Progenitor cell of endocrine pancreas (in vitro differentiated cells): ENCODE measurements at places on chromosomes 5 and 9. TPM values are rescaled to one million over a fixed set of nuclear protein-coding genes. Genes with fewer than 3 reads are reported as not detected.

Gene ANKDD1B
- 2.3 and 2.8 TPM in 2 replicates for total RNA-seq

Gene WDR38
- total RNA-seq = not detected in 2 replicates

Gene ELOVL7
- 14.5 and 18.0 TPM in 2 replicates for total RNA-seq

Gene RASEF
- 13.1 and 14.1 TPM in 2 replicates for total RNA-seq

Gene SCGB3A2
- not detected in 2 replicates for total RNA-seq

Gene LCN2
- total RNA-seq = not detected in 2 replicates

Gene CCDC192
- total RNA-seq = 0.60 TPM in 1 of 2 replicates, not detected in the other

Gene CDH12
- 2.8 TPM in 2 replicates for total RNA-seq

Gene PKD2L2
- not detected in 2 replicates for total RNA-seq

Gene SLC6A18
- not detected in 2 replicates for total RNA-seq

Gene CCNO
- total RNA-seq = 0.19 TPM in 1 of 2 replicates, not detected in the other

DNA sequence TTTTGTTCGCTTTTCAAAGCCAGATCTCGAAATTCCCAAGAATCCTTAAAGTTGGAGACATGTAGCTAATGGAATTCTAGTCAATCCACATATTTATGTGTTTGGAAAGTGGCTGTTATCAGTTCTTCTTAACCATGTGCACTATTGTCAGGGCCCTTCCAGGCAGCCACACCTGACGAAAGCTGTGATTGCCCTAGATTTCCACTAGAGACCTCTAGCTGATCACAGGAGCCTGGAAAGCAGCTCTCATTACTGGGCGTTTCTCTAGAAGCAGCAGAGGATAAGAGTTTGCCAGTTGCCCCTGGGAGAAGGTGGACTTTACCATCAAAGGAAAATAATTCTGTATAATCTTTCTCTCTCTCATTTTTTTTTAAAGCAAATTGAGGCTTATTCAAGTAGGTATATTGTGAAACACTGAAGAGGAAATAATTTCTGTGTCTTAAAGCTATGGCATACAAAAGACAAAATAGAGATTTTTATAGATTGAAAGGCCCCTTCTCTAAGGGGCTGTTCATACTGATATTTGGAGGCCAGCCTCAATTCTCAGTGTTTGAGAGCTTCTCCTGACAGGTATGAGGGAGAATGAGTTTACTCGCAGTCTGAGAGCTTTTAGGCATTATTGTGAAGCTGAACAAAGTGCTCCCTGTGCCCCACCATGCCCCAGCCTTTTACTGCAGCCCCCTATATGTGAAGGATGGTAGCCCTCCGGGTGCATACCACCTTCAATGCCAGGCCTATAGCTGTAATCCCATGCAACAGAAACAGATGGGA is 405.4 kb upstream of the ACTBL2 start:
- H3K4me1 ChIP-seq = peaks cover 2% of the 10 kb centered on the region
- H3K27ac ChIP-seq = no peak overlapping the region
- peak; percentile 25 for DNase-seq
- peaks cover 6% of the 10 kb centered on the region for H3K27me3 ChIP-seq
- H3K36me3 ChIP-seq = no peaks in the 10 kb centered on the region

DNA sequence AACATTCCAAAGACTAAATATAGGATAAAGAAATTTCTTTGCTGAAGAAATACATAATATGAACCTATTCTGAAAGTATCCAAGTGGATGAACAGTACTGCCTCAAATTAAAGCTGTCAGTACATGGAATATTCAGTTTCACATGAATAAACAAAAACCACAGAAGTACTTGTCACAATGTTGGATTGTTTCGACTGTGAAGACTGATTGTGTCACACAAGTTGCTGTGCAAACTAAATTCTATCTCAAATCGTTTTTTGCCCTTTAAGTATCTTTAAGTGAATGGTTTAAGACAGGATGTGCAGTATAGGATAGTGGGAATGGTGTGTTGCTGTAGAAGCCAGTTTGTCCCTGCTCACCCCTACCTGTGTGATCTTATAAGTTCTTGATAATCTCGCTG is 137.4 kb upstream of the OTULINL start:
- H3K36me3 ChIP-seq = peaks cover 9% of the 10 kb centered on the region
- DNase-seq = no peak
- H3K27ac ChIP-seq = peak overlapping the region; percentile 5
- no peak overlapping the region for H3K4me3 ChIP-seq
- H3K4me1 ChIP-seq = peaks cover 17% of the 10 kb centered on the region

DNA sequence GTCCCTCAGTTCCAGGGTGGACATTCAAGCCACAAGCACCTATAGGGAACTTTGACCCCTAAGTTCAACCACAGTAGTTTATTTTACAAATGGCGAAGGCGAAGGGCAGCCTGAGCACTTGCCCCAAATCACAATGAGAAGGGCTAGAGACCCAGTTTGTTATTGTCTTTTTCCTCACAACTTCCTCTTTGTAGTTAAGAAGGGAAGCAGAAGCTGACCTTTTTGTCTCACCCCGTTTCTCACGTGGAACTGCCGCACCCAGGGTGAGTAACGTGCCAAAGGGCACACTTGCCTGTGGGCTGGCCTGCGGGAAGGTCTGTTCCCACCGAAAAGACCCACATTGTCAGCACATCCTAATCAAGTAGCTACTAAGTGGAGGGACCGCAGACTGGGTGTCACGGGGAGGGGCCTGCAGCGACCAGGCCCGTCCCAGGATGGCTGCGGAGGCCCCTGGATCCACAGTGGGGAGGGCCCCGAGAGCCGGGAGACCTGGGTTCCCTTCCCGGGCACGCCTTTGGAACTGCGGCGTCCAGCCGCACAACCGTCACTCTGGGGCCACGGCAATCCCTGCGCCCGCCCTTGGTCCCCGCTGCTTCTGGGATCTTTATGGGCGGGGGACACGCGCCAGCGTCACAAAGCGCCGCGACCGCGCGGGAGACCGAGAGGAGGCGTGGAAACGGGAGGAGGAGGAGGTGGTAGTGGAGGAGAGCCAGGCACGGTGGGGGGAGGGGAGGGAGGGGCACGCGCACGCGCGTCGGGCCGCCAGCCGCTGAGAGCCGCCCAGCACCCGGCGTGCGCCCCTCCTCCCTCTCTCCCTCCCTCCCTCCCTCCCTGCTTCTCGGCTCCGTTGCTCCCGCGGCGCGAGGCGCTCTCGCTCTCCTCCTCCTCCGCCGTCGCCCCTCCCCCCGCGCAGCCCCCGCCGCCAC is at the start of gene UBE2R2:
Gene UBE2R2, plus strand, starts transcription at position 834 of the 926 bp plus-strand sequence. CDS start 598 bp downstream, outside the sequence.
- DNase-seq = peak; percentile 78
- peaks cover 26% of the 10 kb centered on the region for H3K4me1 ChIP-seq
- H3K36me3 ChIP-seq = peaks cover 2% of the 10 kb centered on the region
- peak within 1 kb of the TSS; percentile 97 for H3K27ac ChIP-seq
- peak within 1 kb of the TSS; percentile 88 for H3K4me3 ChIP-seq

- no peaks in the 10 kb centered on the region for H3K36me3 ChIP-seq
- H3K4me1 ChIP-seq = peaks cover 4% of the 10 kb centered on the region
- H3K4me3 ChIP-seq = no peak overlapping the region
- no peak for DNase-seq
- peaks cover 42% of the 10 kb centered on the region for H3K27me3 ChIP-seq
Observed at GRCh38 chr5:139391570-139392323, 2.0 kb upstream of the MZB1 start.

DNA sequence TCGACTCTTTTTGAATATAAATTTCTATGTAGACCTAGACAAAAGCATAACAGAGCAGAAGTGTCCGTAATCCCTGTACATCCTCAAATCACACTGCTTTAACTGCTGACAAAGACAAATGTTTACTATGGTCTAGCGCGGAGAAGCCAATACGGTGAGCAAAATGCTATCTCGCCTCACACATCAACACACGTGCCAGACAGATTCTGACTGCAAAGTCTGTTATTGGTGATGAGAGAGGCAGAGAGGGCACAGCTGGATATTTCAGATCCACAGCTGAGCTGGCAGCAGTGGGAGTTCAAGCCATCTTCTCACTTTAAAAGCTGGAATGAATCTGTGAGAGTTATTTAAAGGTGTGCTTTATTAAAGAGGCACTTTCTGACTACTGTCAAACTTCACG is 124.3 kb downstream of the ARL15 start:
- H3K27me3 ChIP-seq = no peaks in the 10 kb centered on the region
- no peak for DNase-seq
- no peaks in the 10 kb centered on the region for H3K36me3 ChIP-seq
- no peak overlapping the region for H3K27ac ChIP-seq
- peaks cover 7% of the 10 kb centered on the region for H3K4me1 ChIP-seq

GRCh38 chr9:118575341-118576070 is 793.7 kb downstream of the BRINP1 start:
- H3K27ac ChIP-seq = no peak overlapping the region
- no peaks in the 10 kb centered on the region for H3K36me3 ChIP-seq
- no peak overlapping the region for H3K4me3 ChIP-seq
- no peak for DNase-seq

DNA sequence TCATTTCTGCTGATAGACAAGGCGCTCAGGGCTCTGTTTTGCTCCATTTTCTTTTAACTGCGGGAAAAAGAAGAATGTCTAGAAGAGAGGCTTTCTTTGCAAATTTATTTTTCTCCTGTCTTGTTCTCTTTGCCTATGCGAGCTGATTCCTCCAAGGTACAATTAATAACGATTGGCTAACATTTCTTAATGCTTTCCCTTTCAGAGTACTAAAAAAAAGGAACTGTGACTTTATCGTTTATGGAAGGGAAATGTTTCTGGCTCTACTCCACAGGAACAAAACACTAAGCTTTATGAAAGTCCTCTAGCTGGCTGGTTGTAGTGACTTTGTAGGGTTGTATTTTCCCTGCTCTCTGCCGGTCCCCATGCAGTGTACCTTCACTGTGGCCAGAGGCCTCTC is 11.7 kb downstream of the NSG2 start:
- peaks cover 8% of the 10 kb centered on the region for H3K4me1 ChIP-seq
- no peaks in the 10 kb centered on the region for H3K36me3 ChIP-seq
- peaks cover 23% of the 10 kb centered on the region for H3K27me3 ChIP-seq

DNA sequence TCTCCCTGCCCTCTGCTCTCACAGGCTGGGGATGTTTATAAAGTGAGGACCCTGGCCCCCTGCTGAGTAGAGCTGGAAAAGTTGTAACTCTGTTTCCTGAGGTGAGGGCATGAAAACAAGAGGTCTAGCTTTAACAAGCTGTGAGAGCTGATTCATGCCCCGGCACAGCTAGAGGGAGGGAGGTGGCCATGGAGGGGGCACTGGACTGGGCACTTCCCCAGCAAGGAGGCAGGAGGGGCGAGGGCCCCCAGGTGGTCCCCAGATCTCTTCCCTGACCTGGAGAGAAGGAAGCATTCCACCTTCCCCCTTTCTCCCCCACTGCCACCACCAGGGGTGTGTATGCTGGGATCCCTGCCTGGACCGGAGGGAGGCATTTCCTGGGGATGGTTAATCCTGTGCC is at the start of gene MSMP:
Gene MSMP, minus strand, starts transcription at position 13 of the 400 bp plus-strand sequence. CDS start 147 bp downstream, outside the sequence.
- H3K27ac ChIP-seq = no peak within 1 kb of the TSS
- no peaks in the 10 kb centered on the region for H3K27me3 ChIP-seq

- no peak overlapping the region for H3K27ac ChIP-seq
- H3K27me3 ChIP-seq = no peaks in the 10 kb centered on the region
- no peaks in the 10 kb centered on the region for H3K36me3 ChIP-seq
- H3K4me1 ChIP-seq = peaks cover 11% of the 10 kb centered on the region
- H3K4me3 ChIP-seq = no peak overlapping the region
Observed at GRCh38 chr9:96121136-96121535, 180.8 kb downstream of the HSD17B3 start.

GRCh38 chr9:96476591-96476990 is 26.6 kb downstream of the HABP4 start:
- no peaks in the 10 kb centered on the region for H3K27me3 ChIP-seq
- peaks cover 3% of the 10 kb centered on the region for H3K36me3 ChIP-seq
- no peak overlapping the region for H3K4me3 ChIP-seq
- H3K4me1 ChIP-seq = peaks cover 3% of the 10 kb centered on the region
- no peak overlapping the region for H3K27ac ChIP-seq
- DNase-seq = no peak

GRCh38 chr9:17462869-17463464 is 115.9 kb upstream of the SH3GL2 start:
- H3K4me1 ChIP-seq = no peaks in the 10 kb centered on the region
- no peaks in the 10 kb centered on the region for H3K27me3 ChIP-seq
- no peak overlapping the region for H3K27ac ChIP-seq
- no peaks in the 10 kb centered on the region for H3K36me3 ChIP-seq
- DNase-seq = no peak

- no peak overlapping the region for H3K4me3 ChIP-seq
- H3K36me3 ChIP-seq = no peaks in the 10 kb centered on the region
- no peak overlapping the region for H3K27ac ChIP-seq
- peaks cover 20% of the 10 kb centered on the region for H3K4me1 ChIP-seq
Observed at GRCh38 chr9:99051851-99052250, 53.1 kb upstream of the TGFBR1 start.

GRCh38 chr9:69946800-69947437 is 96.7 kb upstream of the MAMDC2 start:
- H3K27ac ChIP-seq = no peak overlapping the region
- no peaks in the 10 kb centered on the region for H3K27me3 ChIP-seq
- H3K4me3 ChIP-seq = no peak overlapping the region
- no peaks in the 10 kb centered on the region for H3K4me1 ChIP-seq

GRCh38 chr9:98220911-98221310 is 28.5 kb upstream of the CORO2A start:
- H3K36me3 ChIP-seq = peaks cover 3% of the 10 kb centered on the region
- H3K4me3 ChIP-seq = no peak overlapping the region
- H3K27ac ChIP-seq = no peak overlapping the region
- DNase-seq = no peak

DNA sequence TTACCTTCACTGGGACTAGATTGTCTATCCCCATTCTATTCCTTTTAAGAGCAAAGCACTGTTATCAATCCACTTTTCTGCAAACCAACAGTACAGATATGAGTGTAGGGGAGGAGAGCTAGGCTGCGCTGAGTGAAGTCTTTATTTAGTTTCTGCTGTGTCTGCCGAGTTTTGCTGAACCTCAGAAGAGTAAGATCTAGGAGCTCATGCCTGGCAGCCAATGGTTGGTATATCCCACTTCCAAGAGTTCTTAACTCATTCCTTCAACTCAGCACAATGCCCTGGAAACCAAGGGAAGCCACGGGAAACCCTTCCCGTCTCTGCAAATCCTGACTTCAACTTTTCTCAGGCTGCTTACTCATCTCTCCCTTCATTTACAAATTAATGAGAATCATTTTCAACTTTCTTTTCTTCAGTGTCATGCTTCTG is 58.0 kb upstream of the JAK2 start:
- no peak overlapping the region for H3K27ac ChIP-seq
- no peaks in the 10 kb centered on the region for H3K4me1 ChIP-seq
- H3K36me3 ChIP-seq = no peaks in the 10 kb centered on the region
- no peaks in the 10 kb centered on the region for H3K27me3 ChIP-seq

DNA sequence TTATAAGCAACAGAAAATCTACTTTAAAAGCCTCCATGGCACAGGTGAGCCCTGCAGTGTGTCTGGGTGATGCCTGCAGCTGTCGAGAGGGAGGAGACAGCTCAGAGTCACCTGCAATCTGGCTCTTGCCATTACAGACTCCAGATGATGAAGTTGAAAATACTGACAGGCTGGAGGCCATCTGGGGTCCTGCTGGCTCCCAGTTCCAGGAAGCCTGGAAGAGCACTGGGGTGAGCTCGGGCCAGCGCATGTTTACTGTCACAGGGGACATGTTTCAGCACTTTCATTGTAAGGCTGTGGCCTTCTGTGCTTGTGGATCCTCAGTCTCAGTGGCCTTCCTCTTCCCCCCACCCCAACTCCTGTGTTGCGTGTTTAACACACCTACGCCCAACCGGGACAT is 28.4 kb downstream of the CEL start:
- H3K27me3 ChIP-seq = no peaks in the 10 kb centered on the region
- DNase-seq = no peak
- no peak overlapping the region for H3K27ac ChIP-seq
- H3K36me3 ChIP-seq = peaks cover 4% of the 10 kb centered on the region
- no peaks in the 10 kb centered on the region for H3K4me1 ChIP-seq
